ENCODE measurements at places on chromosomes 7 and 10. TPM values are rescaled to one million over a fixed set of nuclear protein-coding genes. Genes with fewer than 3 reads are reported as not detected.

SLC18A2 gene
- 0.72 TPM for polyA plus RNA-seq

TMEM270 gene
- 0.10 TPM for polyA plus RNA-seq

LBX1 gene
- 0.03 TPM for polyA plus RNA-seq

MYL7 gene
- polyA plus RNA-seq = 0.52 TPM

ARHGEF35 gene
- 30.6 TPM for polyA plus RNA-seq

TFR2 gene
- 2.7 TPM for polyA plus RNA-seq

DNA sequence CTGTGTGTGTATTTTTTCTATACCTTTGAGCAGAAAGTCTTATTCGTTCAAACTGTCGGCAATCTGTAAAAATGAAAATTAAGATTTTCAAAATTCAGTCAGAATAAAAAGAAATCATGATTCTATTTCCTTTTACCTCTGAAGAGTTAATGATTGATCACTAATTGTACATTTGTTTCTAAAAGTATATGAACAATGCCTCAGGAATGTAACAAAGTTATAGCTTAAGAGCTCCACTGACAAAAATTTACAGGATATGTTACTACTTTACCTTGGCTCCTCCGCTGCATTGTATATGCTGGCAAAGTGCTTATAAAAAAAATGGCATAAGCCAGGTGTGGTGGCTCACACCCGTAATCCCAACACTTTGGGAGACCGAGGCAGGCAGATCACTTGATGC is 225.7 kb downstream of the VTI1A start:
- no peak for DNase-seq

DNA sequence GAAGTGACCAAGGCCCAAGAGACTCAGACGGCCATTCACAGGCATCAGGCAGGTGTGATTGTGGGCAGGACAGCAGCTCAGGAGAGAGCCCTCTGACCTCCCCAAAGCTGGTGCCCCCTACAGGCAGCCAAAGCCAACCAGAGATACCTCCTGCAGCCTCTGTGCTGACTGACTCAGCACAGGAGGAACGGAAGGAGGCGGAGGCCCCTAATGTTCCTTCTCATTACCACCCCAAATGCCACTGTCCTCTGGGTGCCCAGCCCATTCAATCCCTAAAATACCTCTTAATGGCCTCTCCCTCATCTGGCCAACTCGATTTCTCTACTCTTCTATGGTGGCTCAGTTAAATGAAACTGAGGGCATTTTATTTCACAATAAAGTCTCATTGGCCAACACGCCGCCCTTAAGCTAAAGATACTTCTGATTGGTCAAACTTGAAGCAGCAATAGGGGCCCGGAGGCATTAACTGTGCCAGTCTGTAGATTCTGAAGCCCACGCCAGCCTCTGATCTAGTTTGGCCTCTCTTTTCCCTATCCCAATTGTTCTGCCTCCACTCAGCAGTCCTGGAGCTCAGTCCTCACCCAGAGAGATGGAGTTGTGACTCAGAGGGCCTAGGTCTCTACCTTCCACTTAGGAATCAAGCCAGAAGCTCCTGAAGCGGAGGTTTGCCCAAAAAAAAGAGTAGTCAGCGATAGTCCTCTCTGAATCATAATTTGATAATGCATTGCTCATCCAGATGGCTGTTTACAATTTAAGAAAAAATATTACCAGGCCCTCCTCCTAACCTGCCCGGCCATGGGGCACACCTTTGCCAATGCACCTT is 1.2 kb downstream of the CYREN start:
- DNase-seq = no peak

DNA sequence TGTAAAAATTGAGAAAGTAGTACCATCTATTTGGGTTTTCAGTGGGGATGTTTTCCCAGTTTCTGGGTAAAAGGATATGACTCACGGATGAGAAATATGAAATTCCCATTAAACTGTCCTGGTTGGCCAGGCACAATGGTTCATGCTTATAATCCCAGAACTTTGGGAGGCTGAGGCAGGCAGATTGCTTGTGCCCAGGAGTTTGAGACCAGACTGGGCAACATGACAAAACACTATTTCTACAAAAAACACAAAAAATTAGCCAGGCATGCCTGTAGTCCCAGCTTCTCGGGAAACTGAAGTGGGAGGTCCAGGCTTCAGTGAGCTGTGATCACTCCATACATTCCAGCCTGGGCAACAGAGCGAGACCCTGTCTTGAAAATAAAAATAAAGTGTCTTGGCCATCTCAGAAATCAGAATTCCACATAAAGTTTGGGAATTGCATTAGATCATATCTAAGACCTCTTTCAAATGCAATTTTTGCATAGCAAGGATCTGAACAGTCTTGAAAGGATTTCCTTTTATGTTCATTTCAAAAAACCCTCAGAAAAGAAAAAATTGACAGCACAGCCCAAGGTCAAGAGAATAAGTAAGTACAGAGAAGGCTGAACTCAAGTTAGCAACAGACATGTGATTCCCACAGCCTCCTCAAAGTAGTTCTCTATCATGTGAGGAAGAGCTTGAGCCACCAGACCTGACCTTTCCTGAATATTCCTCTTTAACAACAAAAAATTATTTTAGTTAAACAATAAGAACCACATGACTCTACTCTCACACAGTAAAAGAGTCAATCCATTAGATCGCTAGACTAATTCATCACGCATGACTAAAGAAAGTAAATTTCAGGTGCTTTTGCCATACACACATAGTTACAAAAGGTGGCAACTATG is 141.5 kb upstream of the CAV2 start:
- DNase-seq = no peak

GRCh38 chr10:51112013-51112412 is 37.7 kb downstream of the PRKG1 start:
- DNase-seq = no peak

DNA sequence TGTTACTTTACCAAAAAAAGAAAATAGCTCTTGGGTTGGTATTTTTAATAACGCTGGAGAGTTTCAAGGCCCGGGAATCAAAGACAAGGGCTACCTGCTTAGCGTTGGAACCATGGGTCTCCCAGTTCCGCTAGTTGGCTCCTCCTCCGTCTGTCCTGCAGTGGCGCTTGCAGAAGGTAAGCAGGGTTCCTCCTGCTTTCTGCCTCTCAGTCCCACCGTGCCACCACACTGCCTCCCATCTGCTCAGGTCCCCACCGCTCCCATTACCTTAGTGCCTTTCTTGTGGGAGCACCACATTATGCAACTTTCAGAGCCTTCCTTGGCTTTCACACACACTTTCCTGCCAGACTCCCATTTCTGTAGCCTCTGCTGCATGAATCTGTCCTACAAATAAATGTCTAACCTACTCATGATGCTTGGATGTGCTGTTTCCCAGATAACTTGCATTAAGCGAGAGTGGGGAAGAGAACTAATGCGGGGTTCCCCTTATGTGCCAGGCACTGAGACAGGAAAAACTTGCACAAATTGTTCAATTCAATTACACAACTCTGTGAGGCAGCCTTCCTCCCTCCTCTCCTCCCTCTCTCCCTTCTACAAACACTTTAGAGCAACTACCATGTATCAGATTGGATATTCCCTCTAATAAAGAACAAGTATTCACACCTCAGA is 124.5 kb downstream of the AOAH start:
- no peak for DNase-seq

DNA sequence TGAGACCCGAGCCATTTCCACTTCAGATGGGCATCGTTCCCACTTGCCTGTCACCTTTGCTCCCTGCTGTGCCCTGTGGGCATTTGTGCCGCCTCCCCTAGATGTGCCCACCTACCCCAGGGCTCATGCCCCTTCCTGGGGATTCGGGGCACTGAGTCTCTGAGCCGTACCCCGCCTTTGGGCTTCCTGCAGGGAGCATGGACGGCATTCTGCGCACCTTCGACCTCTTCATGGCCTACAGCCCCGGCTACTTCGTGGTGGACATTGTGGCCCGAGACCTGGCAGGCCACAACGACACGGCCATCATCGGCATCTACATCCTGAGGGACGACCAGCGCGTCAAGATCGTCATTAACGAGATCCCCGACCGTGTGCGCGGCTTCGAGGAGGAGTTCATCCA is 36.3 kb upstream of the VSIR start:
- no peak for DNase-seq

- DNase-seq = peak; percentile 82
These were observed 72.8 kb upstream of the ZNF722 start for GRCh38 chr7:63925626-63926460.

GRCh38 chr7:156969972-156970420 is 20.5 kb downstream of the NOM1 start:
- DNase-seq = no peak

- no peak for DNase-seq
These were observed 993 bp upstream of the SND1 start for GRCh38 chr7:127650847-127651555.

DNA sequence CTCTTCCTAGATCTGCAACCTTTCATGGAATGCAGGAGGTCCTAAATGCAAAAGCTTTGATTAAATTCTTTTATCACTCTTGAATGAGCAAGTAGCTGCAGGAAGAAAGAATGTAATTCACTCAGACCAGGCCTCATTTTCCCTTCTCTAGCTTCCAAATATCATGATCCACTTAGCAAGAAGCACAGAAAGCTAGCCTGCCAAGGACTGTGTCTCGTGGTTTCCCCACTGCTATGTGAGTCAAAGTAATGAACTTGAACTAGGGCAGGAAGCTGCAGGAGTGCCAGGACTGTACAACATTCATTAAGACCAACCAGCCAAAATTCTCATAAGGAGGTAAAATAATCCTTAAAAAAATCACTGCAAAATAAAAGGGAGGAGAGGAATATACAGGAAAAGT is 379.2 kb downstream of the CALN1 start:
- DNase-seq = no peak

GRCh38 chr7:128153436-128153835 is 87.6 kb upstream of the LEP start:
- no peak for DNase-seq

GRCh38 chr10:79116801-79117723 is 48.3 kb downstream of the ZMIZ1 start:
- DNase-seq = no peak

GRCh38 chr10:51028420-51028819 is 45.9 kb upstream of the PRKG1 start:
- no peak for DNase-seq

GRCh38 chr7:151744656-151745638 is 132.0 kb downstream of the PRKAG2 start:
- peak; percentile 98 for DNase-seq

DNA sequence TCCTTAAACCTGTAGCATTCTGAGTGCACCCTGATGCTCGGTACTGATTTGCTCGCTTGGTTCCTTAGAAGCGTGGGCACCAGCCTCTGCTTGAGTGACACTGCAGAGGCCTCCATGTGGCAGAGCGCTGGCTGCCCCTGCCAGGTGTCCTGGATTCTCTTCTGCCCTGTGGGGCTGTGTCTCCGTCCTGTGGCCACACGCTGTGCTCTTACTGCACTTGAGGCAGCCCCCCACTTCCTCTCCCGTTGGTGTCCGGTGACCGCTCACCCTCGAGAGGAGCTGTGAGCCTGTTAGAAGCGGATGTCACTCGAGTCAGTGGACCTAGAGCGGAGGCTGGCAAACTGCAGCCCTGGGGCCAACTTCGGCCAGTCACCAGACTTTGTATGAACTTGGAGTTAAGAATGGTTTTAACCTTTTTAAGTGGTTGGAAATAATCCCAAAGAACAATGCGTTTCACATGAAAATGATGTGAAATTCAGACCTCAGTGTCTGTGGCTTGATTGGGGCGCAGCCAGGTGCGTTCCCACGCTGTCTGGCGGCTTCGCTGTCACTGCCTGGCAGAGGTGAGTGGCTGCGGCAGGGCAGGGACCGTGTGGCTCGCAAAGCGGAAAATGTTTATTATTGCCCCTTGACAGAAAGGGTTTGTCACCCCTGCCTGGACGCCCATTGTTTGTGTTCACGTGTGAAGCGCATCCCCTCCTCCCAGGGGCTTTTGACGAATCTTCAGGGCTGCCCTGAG is 114.6 kb downstream of the CYTH3 start:
- no peak for DNase-seq

GRCh38 chr7:13988731-13989125 is 738 bp downstream of the ETV1 start:
- peak; percentile 27 for DNase-seq

Measured in large intestine (tissue), 12 donors.